Non-pigmented ciliary epithelial cell (primary cell): ENCODE measurements at places on chromosomes 2 and 18.

GRCh38 chr2:8606226-8606625, 75.6 kb upstream of the ID2 start:
- no peak for DNase-seq

DNA sequence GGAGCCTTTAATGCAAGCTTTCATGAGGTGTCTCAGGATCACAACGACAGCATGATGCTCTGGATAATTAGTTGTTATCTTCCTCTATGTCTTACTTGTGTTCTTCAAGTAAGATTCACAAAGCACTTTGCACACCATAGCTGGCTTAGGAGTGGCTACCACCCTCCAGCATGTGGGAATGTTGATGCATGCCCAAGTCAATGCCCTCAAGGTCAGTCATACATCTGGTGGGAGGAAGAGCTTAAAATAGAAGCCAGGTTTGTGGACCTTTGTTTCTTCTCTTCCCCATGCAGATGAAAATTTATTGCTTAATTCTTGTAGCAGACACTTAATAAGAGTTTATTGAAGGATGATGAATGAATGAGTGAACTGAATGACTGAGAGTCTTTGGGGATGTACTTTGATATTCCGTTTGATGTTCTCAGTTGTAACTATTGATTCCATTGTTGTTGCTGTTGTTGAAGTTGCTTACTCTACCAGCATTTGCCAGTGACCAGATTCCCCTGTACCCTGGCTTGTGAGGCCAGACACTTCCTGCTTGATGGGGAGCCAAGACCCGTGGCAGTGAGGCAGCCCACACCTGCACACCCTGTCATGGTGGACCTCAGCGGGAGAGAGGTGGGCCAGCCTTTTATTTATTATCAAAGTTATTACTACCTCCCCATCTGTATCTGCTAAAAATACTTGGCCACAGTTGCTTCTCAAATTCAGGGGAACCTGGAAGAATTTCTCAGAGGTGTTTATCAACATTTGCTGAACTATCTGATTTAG, 137.8 kb downstream of the LAMA3 start:
- DNase-seq, result no peak

- no peak for DNase-seq
Observed at GRCh38 chr2:236107942-236108625, 60.1 kb downstream of the GBX2 start.

DNA sequence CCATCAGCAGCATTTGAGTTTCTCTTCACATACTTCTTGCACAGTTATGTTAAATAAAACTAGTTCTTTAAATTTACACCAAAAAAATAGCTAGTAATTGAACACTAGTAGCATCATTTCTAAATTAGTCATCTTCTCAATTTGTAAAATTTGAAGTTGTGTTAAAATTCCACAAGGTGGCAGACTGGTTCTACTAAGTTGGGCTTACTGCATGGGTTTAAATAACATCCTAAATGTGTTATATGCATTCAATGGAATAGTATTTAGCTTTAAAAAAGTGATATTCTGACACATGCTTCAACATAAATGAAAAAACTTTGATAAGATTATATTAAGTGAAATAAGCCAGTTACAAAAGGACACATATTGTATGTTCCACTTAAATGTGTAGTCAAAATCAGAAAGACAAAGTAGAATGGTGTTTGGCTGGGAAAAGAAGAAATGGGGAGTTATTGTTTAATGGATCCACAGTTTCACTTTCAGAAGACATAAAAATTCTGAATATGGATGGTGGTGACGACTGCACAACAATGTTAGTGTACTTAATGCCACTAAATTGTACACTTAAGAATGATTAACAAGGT, 28.7 kb upstream of the RPRD1A start:
- DNase-seq, result peak; percentile 45

DNA sequence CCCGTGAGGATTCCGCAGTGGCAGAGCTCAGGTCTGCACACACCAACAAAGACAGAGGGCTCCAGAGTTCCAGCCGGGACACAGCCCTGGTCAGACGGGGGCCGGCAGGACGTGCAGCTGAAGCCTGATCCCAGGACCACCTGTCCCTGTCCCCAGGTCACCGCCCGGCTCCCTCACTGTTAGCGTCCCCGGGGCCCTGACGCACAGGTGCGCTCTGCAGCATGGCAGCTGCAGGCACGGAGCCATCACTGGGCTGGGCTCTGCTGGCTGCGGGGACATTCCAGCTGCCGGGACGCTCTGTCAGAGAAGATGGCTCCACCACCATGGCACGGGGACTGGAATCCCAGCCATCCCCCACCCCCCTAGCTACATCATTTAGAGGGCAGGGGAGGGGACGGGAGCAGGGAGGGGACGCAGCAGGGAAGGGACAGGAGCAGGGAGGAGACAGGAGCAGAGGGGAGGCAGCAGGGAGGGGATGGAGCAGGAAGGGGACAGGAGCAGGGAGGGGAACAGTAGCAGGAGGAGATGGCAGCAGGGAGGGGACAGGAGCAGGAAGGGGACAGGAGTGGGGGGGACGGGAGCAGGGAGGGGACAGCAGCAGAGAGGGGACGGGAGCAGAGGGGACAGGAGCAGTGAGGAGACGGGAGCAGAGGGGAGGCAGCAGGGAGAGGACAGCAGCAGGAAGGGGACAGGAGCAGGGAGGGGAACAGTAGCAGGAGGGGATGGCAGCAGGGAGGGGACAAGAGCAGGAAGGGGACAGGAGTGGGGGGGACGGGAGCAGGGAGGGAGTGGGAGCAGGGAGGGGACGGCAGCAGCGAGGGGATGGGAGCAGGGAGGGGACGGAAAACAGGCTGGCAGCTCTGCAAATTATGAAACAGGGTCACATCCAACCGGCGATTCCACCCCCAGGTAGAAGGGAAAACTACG, 39.8 kb downstream of the SLC66A2 start:
- no peak for DNase-seq

DNA sequence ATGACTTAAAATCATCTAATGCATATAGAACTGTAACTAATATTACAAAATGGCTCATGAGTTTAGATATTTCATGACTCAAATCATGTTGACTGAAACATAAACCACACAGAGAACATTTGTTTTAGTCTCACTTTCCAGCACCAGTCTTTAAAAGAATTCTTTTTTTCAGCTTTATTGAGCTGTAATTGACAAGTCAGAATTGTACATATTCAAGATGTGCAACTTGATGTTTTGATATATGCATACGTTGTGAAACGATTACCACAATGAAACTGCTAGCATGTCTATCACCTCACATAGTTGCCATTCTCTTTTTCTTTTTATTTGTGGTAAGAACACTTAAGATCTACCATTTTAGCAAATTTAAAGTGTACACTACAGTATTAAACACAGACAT, 25.0 kb upstream of the TMEM178A start:
- no peak for DNase-seq

- DNase-seq, result no peak
Observed at GRCh38 chr18:10526561-10526949, 728 bp downstream of the NAPG start.

DNA sequence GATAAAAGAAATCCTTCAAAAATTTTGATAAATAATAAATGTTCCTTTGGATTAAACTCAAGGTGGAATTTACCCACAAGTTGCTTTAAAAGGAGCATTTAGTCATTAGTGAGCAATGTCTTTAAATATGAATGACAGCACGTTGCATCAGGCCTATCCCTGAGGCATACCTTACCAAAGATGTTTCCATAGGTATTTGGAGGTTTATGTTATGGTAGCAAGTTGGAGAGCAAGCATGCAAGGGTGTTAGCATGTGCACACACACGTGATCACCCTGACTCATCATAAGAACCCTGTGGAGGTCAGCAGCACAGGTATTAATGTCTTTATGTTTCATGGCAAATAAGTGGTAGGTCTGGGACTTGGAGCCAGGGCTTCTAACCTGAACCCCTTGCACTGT, 159.9 kb downstream of the ACTR3 start:
- no peak for DNase-seq

GRCh38 chr2:235460548-235461047, 33.2 kb upstream of the AGAP1 start:
- no peak for DNase-seq

DNA sequence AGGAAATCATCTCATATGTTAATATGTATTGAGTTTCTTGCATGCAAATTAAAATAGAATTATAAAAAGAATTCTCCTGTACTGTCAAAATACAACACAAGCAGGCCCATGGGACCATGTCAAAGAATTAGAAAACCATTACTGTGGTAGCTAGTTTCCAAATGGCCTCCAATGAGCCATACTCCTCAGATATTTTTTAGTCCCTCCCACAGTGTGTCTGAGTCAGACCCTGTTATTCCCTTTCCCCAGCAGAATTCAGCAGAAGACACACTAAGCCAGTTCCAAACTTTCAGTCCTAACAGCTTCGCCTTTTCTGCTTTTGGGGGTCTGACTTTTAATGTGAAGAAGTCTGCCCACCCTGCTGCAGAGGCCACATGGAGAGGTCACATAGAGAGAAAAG, 86.7 kb downstream of the FIGN start:
- no peak for DNase-seq

DNA sequence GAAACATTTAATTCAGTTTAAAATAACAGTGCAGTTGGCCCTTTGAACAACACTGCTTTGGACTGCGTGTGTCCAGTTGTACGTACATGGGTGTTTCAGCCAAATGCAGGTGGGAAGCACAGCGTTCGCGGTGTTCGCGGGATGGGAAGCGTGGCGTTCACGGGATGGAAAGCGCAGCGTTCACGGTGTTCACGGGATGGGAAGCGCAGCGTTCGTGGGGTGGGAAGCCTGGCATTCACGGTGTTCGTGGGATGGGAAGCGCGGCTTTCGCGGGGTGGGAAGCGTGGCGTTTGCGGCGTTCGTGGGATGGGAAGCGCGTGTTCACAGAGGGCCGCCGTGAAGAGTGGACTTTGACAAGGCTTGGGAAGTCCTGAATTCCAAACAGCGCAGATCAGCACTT, 47.6 kb downstream of the CTDP1 start:
- no peak for DNase-seq

- DNase-seq, result no peak
Observed at GRCh38 chr2:86036669-86037138, 69.0 kb downstream of the POLR1A start.

- no peak for DNase-seq
Observed at GRCh38 chr2:121887513-121888188, 132.2 kb downstream of the TSN start.

GRCh38 chr2:17578466-17578928, 38.0 kb downstream of the VSNL1 start:
- no peak for DNase-seq

DNA sequence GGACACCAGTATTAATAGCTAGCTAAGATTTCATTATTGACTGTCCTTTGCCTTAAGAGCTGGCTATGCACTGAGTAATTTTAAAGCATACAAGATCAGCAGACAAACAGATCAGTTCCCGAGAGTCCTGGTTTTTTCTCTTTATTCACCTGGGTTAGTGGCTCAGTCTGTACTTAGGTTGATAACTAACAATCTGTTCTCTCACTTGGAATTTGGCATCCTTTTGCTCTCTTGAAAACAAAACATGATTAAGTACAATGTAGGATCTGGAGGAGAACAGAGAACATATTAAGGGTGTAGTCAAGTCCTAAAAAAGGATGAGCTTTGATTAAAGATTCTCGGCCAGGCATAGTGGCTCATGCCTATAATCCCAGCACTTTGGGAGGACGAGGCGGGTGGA, 16.6 kb downstream of the ARPC2 start:
- no peak for DNase-seq

GRCh38 chr2:104855221-104856085, 1.5 kb downstream of the POU3F3 start:
- no peak for DNase-seq

DNA sequence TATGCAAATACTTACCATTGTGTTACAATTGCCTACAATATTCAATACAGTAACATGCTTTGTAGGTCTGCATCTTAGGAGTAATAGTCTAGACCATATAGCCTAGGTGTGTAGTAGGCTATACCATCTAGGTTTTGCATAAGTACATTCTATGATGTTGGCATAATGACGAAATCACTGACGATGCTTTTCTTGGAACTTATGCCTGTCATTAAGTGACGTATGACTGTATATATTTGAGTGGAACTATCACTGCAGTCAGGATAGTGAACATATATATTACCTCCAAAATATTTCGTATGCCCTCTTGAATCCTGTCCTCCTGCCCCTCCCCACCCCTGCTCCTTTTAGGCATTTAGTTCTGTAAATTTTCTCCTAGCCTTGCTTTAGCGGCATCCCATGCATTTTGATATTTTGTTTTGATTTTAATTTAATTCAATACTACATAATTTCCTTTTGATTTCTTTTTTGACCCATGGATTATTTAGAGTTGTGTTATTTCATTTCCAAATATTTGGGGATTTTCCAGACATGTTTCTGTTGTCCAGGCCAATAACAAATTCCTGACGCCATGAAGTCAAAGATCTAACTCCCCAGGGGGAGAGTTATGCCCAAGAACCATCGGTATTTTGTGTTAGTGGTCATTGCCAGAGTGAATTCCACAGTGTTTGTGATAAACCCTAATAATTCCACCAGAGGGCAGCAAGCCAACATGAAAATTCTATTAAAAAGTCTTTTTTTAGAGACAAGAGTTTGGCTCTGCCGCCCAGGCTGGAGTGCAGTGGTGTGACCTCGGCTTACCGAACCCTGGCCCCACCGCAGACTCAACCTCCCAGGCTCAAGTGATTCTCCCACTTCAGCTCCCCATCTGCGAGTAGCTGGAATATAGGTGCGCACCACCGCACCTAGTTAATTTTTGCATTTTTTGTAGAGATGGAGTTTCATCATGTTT, 24.2 kb upstream of the CASP8 start:
- no peak for DNase-seq

DNA sequence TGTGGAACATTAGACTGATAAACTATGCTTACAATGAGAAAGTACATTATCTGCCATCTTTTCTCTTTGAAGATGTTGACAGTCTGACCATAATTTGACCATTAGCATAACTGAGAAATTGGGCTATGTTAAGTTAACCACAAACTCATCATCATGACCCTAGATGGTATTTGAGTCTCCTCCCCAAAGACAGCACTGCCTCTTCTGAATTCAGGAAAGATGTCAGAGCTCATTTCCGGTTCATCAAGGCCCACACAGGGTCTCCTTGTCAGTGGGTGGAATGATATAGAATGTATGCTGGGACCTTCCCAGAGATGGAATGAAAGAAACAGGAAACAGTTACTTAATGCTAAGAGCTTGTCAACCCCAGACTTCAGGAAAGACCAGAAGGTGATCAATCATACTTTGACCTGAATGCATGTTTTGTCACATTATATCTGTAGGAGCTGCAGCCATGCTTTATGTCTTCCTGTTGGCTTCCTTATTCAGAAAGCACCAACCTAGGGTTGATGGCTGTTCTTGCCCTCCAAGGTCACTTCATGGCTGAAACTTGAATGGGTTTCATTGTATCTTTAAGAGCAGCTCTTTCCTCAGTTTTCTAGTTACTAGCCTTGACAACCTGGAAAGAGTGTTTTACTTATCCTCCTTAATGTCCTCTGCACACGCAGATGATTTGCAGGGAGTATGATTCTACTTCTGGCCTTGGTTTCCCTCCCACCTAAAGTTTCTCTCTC, 99.1 kb upstream of the NEUROD1 start:
- no peak for DNase-seq

DNA sequence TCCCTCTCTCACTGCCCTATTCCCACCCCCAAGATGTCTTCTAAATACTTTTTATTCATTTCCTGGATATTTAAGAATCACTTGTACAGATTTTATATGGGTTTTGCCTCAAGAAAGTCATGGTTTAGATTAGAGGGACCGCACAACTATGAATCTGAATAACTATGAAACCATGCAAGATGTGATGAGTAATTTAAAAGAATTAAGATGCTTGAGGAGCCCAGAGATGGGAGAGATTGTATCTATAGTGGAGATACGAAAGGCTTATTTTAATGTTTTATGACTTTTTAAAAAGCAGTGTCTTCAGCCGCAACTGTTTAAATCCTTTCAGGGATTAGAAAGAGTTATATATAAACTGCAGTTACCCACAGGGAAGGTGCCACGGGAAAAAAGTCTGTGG, 324.1 kb downstream of the LPIN1 start:
- no peak for DNase-seq

- no peak for DNase-seq
Observed at GRCh38 chr2:60336442-60337141, 216.9 kb downstream of the BCL11A start.
